AG04449 (cell line): ENCODE measurements at places on chromosomes 5 and 9.

- no peak for DNase-seq
Observed at GRCh38 chr9:130368631-130369103, 76.1 kb upstream of the ASS1 start.

DNA sequence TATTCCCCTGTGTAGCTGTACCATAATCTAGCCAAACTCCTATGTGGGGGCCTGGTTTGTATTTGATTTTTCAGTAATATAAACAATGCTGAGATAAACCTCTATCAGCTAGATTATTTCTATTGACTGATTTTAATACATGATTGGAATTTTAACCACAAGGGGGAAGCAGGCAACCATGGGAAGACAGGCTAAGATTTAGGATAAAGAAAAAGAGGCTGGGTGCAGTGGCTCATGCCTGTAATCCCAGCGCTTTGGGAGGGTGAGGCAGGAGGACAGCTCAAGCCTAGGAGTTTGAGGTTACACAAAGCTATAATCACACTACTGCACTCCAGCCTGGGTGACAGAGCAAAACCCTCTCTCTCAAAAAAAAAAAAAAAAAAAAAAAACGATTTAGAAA, 18.1 kb upstream of the GPX3 start:
- DNase-seq, result no peak

GRCh38 chr5:35371951-35372426, 141.7 kb upstream of the PRLR start:
- no peak for DNase-seq

DNA sequence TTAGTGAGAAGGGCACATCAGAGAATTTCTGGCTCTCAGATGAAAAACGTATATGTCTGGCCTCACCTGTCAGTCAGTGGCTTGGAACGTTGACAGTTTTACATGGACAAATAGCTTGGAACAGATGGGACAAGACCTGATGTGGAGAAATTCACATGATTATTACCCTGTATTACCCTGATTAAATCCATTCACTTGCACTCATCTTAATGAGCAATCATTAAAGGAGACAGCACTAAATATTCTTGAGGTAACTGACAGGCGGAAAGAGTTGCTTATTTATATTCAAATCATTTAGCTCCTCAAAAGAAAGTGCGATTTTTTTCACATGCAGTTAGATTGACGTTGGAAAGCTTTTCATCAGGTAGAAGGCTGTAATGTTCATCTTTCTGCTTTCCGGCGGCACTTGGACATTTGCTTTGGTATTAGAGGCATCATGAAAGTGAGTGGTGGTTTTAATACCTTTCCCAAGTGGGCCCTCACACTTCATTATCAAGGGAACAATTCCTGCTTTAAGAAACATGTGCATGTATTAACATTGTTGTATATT, 11.7 kb upstream of the TAS2R1 start:
- no peak for DNase-seq

- no peak for DNase-seq
Observed at GRCh38 chr5:8436924-8437323, 568.0 kb downstream of the MTRR start.

- no peak for DNase-seq
Observed at GRCh38 chr5:158032246-158032645, 173.3 kb upstream of the CLINT1 start.

- DNase-seq, result no peak
Observed at GRCh38 chr5:81838307-81838906, 87.5 kb upstream of the SSBP2 start.
